ENCODE measurements at places on chromosomes 2 and 18.

DNA sequence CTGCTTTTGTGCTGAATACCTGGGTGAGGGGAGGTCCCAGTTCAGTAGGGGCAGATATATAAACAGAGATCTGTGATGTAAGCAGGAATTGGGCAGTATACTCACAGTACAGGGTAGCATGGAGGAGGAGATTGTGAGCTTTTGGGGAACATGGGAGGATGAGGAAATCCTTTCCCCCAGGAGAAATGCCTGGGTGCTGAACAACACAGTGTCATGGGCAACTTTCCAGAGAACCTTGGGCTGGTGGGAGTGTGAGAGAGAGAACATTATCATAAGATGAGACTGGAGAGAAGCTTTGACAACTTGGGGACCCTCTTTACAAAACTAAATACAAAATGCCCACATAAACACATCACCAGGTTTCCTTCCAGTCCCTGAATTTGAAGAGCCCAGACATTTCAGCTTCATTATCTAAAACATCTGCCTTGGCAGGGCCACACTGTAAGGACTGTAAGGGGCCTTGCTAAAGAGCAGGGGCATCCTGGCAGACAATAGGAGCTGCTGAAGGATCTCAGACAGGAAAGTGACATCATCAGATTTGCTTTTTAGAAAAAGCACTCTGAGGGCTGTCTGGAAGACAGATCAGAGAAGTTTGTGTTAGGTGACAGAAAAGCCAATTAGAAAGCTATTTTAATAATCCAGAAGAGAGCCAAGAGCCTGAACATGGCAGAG, 303.1 kb upstream of the FBXO11 start:
- no peak for DNase-seq

- no peak for DNase-seq
Measured at GRCh38 chr2:191025135-191025534, 11.2 kb upstream of the STAT1 start.

DNA sequence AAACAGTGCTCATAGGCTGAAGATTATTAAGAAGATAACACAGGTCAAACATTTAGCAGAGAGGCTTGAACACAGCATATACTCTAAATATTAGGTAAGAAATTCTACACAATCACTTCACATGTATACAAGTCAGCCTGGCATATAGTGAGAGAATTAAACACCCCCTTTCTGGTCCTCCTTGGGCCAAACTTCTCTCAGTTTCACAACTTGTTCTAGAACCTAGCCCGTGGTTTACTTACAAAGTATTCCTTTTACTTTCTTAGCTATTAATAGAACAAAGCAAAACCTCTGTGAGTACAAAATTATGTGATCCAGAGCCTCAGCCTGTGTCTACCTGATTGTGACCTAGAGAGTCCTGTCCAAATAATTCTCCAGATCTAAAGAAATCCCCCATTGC, 562.8 kb downstream of the TNS1 start:
- no peak for DNase-seq

DNA sequence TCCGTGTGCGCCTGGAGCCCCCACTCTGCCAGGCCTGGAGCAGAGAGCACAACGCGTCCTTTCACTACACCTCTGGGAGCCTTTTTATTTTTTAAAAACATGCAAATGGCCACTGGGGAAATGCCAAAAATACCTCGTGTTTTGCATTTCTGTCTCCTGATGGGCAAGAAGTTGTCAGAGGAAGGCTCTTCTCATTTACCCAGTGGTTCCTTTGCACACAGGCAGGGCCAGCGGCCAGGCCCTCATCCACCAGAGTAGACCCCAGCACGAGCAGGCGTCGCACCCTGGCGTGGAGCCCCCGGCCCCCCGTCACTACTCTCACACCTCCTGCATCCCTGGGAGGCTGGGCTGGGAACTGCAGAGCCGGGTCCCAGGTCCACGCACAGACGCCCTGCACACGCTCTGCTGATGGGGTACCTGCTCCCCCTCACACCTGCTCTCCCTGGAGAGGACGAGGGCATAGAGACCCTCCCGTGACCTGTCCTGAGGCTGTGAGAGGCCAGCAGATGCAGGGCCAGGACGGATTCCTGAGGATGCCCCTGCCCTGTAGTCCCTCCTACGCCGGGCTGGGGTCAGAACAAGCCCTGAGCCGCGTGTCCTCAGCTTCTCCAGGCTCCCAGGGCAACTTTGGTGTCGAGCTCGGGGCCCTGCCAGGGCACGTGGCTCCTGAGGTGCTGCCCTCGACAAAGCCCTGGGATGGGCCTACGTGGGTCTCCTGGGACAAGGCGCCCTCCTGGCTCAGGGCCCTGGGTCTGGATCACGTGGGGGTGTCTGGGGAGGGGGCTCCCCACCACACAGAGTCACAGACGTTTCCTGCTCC, 65.0 kb downstream of the NFATC1 start:
- DNase-seq: no peak

GRCh38 chr2:9463698-9464034, 10.7 kb upstream of the IAH1 start:
- DNase-seq: peak; percentile 66

- DNase-seq: no peak
Measured at GRCh38 chr2:216002101-216002678, 11.2 kb downstream of the MREG start.

- peak; percentile 62 for DNase-seq
Measured at GRCh38 chr18:46054956-46055837, 16.9 kb downstream of the PSTPIP2 start.

GRCh38 chr2:60565472-60565871, 12.0 kb upstream of the BCL11A start:
- DNase-seq: no peak

- DNase-seq: no peak
Measured at GRCh38 chr2:36568516-36569246, 29.3 kb downstream of the FEZ2 start.

DNA sequence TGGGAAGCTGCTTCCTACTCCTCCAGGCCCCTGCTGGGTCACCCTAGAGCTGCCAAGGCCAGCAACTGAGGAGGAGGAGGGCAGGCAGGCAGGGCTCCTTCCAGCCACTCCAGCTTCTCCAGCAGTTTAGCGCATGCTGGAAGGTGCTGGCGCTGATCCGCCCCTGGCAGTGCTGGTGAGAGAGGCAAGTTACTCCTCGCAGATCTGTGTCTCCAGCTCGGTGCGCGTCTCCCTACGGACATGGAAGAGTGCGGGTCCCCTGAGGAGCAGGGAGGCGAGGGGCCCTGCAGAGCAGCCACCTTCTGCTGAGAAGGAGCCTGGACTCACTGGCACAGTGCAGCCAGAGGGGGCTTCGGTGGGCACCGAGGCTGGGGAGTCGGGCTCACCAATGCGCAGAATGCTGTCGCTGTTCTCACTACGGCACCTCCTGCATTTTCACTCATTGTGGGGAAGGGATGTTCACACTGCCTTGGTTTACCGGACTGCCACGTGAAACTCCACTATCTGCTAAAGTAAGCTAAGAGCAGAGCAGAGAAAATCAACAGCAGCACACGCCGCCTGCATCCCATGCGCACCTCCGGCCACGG, 206.0 kb downstream of the HDAC4 start:
- no peak for DNase-seq

GRCh38 chr2:120638450-120638849, 97.2 kb upstream of the GLI2 start:
- DNase-seq: no peak

DNA sequence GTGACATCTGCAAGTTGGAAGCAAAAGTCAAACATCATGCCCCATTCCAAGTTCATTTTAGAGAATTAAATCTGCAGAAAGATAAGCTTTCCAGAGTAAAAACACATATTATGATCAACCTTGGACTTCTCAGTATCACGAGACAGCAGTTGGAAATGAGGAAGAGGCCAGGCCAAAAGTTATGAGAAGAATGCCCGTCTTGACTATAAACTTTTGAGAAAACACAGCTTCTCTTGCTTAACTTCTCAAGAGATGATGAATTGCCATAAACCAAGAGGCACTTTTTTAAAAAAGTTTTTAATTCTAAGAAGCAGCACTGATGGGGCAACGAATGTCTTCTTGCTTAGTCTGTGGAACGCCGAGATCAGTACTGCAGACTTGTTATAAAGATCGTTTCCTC, 52.6 kb upstream of the NFU1 start:
- DNase-seq: no peak

GRCh38 chr2:24824966-24825882, 32.0 kb downstream of the CENPO start:
- peak; percentile 37 for DNase-seq

DNA sequence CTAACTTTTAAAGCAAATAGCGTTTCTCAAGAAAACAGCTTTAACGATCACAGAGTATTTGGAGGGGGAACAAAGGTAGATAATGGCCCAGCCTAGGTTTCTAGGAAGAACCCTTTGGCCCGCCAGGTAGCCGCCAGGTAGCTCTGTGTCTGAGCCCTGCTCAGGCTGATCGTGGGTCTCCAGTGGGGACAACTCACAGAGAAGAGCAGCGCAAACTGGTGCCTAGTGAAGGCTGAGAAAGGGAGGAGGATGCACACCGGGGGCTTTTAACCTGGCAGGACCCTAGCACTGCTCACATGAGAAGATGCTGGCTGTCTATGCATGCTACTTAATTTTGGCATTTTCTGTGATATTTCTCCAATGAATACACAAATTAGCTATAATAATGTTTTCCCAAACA, 5.8 kb downstream of the NGEF start:
- no peak for DNase-seq

DNA sequence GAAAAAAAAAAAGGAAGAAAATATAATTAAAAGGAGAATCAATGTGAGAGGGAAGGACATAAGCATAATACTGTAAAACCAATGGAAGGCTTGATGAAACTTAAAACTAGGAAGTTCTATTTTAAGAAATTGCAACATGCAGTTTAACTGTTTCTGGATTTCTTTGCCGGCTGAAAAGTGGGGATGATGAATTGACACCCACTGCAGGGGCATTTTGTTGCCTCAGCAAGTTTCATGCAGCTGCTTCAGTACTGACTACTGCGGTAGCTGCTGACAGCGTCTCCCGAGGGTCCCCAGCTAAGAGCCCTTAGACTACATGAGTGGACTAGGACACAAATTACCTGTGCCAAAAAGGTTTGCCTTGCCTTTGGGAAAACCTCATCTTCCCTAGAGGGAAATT, 69.2 kb downstream of the B3GNT2 start:
- no peak for DNase-seq

GRCh38 chr18:6553234-6553900, 138.7 kb upstream of the L3MBTL4 start:
- DNase-seq: no peak

DNA sequence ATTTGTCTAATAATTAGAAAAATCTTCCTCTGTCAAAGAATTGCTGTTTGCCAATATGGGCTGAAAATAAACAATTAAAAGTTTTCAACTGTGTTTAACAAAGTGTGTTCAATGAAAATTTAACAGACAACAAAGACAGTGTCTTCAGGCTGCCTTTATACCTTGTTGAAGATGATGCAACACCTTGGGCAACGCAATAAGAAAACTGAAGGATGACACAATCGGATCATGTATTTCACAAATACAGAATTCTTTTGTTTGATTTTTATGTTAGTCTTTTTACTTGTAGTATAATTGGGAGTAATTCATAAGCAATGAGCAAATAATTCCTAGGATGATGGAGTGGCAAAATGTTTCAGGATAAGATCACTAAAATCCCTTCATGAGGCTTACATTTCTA, 27.8 kb downstream of the CHN1 start:
- no peak for DNase-seq

DNA sequence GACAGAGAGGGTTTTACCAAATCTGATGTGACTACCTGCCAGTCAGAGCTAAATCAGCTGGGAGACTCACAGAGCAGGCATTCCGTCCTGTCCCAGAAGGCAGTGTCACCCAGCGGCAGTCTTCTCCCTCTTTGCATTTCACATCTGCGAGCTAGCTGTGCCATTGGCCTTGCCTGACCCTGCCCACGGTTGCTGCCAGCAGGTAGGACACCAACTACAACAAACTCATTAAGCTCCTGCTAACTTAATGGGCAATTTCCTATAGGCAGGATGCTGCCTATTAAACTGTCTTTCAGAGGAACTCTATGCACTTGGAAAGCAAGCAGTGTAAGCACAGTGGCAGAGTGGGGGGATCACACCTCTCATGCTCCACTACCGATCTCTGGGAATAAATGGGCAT, 116.4 kb upstream of the CAPN13 start:
- DNase-seq: no peak

GRCh38 chr18:70273021-70273420, 15.8 kb upstream of the SOCS6 start:
- no peak for DNase-seq

DNA sequence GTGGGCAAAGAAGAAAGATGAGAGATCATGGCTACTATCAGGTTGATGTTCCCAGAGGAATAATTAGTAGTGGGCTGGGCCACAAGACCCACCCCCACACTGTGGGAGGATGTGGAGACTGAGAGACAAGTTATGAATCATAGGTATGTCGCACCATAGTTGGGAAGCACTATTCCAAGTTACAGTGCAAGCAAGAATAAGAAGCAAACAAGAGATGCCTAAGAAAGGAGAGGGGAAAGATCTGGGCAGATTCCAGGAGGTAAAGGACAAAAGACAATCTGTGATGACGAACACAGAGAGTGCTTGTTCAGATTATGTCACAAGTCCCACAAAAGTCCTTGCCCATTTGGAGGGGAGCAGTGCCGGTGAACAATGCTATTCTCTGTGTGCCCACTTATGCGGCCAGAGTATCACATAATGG, 56.6 kb downstream of the FAM228A start:
- DNase-seq: no peak

DNA sequence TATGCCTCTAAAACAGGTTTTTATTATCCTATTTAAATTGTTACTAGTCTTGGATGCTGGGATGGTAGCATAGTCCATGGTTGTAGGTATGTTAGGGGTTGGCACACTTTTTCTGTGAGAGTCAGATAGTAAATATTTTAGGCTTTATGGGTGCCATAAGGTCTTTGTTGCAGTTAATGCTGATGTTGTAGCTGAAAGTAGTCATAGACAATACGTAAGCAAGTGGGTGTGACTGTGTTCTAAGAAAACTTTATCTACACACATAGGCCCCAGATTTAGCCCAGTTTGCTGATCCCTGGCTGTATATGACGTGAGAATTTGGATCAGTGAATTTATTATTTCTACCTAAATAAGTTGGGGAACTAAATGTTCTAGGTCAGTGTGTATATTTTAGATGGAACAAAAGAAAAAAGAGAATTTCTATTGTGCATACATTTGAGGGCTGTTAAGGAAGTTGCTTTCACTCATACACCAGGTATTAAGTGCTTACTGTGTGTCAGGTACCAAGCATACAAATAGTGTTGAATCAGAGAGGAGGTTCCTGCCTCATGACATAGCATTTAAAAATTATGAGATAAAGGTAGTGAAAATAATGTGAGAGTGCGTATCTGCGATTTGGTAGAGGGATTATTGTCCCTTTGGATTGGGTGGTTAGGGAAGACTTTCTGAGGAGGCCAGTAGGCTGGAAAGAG, 39.4 kb downstream of the AGFG1 start:
- no peak for DNase-seq

DNA sequence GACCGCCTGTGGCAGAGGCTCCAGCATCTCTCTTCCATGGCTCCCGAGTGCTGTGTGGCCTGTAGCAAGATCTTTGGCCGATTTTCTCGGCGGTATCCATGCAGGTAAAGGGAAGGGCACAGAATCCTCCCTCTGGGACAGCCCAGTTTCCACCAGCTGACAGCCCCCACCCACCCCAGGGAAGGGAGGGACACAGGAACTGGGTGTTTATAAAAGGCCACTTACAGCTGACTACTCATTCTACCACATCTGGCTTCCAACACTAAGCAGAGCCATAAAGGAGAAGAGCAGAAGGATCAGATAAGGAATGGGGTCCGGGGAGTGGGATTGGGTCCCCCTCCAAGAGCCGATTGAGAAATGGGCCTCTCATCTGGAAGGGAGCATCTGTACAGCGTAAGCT, 20.2 kb downstream of the RUFY4 start:
- DNase-seq: no peak
